ENCODE measurements at places on chromosomes 5 and 9.

GRCh38 chr5:138452720-138453119 is 12.6 kb upstream of the EGR1 start:
- DNase-seq = no peak

DNA sequence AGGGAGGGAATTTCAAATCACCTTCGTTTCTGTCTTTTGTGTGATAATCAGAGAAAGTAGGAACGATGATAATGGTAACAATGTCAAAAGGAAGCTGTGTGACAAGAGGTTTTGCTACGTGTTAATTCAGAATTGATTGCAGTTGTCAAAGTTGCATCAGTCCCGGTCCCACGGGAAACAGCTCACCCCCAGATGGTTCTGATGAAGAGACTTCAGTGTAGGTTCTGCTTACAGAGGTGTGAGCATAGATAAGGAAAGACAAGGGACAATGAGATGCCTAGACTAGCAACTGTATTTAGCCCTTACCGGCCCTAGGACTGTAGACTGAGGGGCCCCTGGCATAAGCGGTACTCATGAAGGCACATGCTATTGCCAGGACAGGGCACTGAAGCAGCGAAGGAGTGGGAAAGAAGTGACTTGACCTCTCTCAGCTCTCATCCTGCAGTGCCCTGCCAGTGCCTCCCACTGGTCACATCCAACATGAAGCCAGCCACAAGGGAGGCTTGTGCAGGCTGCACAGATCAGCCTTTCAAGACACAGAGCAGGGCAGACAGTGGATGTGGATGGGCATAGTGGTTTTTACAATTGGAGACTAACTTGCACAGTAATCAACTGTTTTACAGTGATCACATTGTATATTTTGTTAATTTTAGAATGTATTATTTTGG is 21.1 kb downstream of the PDE8B start:
- no peak for DNase-seq

- DNase-seq = no peak
Observed at GRCh38 chr5:74122175-74122574, 496.2 kb downstream of the ARHGEF28 start.

DNA sequence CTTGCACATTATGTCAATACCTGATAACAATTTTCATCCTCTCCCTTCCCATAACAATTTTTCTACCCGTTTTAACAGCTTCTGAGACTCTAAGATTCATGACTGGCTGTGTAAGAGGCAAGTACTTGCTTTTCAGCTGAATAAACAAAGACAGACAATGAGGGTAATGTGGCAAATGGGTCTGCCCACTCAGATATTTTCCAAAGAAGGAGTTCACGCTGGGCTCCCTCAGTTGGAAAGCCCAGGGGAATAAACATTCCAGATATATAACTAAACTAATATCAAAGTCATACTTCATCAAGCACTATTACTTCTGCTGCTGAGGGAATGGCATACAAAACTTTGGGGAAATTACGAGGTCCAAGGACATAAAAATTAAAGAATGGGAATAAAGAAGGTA is 24.4 kb downstream of the MEGF9 start:
- DNase-seq = no peak

DNA sequence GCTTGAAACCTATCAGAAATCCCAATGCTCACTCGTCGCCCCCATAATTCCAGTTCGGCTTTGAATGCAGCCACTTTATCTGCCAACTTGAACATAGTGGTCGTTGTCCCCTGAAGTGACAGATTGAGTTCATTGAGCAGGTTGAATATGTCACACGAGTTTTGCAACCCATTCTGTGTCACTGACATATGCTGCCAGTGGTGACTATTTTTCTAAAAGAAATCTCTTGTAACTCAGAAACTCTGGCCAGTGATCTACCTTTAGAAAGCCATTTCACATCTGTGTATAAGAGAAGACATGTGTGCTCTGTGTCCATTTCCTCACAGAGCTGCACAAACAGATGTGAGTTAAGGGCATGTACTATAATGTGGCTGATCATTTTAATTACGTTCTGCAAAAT is 47.0 kb upstream of the LARP1 start:
- DNase-seq = no peak
